Liver (tissue), 10 donors: ENCODE measurements at places on chromosomes 6 and 20. TPM values are rescaled to one million over a fixed set of nuclear protein-coding genes. Genes with fewer than 3 reads are reported as not detected.

GRCh38 chr6:3026791-3027626, 27.3 kb downstream of the NQO2 start:
- peak; percentile 58 for DNase-seq

DNA sequence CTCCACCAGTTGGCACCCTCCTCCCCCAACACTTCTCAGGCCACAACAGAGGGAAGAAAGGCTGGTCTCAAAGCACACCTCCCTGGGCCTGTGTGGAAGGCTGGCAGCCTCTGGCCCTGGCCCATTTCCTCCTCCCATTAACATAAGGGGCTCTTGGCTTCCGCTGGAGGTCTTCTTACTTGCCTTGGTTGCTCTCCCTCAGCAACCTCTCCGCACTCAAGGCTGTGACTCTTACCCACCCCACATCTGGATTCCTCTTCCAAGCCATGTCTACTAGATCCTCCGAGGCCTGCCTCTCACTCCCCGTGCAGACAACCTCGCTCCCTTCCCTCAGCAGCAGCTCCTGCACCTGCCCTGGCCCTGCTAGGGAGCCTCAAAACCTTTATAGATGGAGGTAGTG, 112.2 kb upstream of the PRND start:
- DNase-seq, result no peak

DNA sequence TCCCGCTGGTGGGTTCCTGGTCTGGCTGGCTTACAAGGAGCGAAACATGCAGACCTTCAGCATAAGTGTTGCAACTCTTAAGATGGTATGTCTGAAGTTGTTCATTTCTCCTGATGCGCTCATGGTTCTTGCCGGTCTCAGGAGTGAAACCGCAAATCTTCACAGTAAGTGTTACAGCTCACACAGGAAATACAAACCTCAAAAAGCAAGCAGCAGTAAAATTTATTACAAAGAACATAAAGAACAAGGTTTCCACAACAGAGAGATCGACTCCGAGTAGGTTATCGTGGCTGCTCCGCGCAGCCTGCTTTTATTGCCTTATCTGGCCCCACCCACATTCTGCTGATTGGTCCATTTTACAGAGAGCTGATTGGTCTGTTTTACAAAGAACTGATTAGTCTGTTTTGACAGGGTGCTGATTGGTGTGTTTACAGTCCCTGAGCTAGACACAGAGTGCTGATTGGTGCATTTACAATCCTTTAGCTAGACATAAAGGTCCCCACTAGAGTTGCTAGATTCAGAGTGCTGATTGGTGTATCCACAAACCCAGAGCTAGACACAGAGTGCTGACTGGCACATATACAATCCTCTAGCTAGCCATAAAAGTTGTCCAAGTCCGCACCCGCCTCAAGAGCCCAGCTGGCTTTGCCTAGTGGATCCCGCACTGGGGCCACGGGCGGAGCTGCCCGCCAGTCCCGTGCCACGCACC, 39.2 kb downstream of the TRIM27 start:
- DNase-seq, result no peak

C4A gene
- total RNA-seq, result 1,584 TPM

TDRD6 gene
- total RNA-seq, result 0.09 TPM

HLA-DRB5 gene
- total RNA-seq, result 42.9 TPM

GRCh38 chr6:112482373-112482772, 135.2 kb downstream of the RFPL4B start:
- DNase-seq, result no peak

EDN3 gene
- not detected for total RNA-seq

SLC17A2 gene
- 88.1 TPM for total RNA-seq

- no peak for DNase-seq
These were observed 40.0 kb downstream of the TOX2 start for GRCh38 chr20:43954704-43955061.

DNA sequence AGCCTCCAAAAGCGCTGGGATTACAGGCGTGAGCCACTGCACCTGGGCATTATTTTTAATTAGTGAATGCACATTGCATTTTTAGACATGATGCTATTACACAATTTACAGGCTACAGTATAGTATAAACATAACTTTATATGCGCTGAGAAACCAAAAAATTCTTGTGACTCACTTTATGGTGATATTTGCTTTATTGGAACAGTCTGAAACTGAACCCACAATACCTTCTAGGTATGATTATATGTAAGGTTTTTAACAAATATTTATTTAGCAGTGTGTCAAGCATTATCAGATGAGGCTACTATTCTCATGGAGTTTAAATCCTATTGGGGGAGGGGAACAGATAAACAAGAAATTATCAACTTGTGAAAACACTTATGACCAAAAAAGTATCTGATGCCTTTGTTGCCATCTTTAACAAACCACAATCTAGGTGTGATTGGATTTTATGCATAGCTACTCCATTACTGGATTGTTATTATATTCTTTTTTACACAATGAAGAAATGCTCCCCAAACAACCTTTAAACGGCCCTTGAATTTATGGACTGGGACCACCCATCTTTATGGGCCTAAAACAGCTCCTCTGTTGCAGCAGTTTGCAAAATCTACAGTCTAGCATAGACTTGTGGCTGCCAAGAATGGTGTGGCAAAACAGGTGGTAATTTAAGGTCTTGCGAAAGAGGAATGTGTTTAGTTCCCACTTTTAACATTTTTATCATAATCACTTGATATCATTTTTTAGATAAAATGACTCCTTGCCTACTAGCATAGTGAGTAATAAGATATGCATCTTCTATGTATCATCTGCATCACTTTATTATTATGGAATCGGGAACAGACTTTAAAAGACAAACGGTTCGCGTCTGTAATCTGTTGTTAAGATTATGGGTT, 159.2 kb upstream of the C6orf118 start:
- DNase-seq, result no peak

GPX5 gene
- total RNA-seq, result not detected

- DNase-seq, result peak; percentile 44
These were observed 48.7 kb downstream of the PDYN start for GRCh38 chr20:1945134-1945618.

PRDM13 gene
- total RNA-seq, result not detected

TMEM181 gene
- total RNA-seq, result 15.6 TPM

- no peak for DNase-seq
These were observed 105.3 kb downstream of the CEBPB start for GRCh38 chr20:50295762-50296449.

- no peak for DNase-seq
These were observed 764.2 kb downstream of the TENT5A start for GRCh38 chr6:80988286-80988685.

DNA sequence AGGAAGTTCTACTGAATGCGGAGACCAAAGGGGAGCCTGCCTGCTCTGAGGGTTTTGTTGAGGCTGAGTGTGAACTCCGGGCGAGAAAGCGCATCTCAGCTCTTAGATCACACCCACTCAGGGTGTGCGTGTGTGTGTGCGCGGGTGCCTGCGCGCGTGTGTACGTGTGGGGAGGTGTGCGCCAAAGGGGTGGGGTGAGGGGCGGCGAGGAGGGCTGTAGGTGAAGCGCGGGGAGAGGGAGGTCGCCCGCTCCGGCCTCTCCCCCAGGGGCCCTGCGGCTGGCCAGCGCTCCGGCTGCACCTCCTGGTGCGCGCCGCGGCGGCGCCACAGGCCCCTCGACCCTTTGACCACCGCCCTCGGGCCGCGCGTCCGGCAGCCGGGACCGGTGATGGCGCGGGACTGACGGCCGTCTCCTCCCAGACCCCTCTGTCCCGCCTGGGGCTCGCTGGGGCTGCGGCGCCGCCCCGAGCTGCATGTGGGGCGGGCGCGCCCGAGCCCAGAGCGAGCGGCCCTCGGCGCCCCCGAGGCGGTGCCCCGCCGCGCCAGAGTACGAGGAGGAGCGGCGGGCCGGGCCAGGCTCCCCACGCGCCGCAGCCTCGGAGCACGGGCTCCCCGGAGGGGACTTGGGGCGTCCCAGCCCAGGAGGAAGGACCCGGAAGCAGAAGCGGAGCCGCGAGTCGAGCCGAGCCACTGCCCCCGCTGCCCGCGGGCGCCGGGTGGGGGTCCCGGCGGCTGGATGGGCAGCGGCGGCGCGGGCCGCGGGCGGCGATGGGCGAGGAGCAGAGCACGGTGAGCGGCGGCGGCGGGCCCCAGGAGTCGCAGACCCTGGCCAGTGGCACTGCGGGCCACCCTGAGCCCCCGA, at the start of gene RNF217:
Gene RNF217 (plus strand): TSS at position 661 of the 862 bp plus-strand sequence. CDS start 108 bp downstream, at position 769.
- peak; percentile 47 for DNase-seq

GRCh38 chr6:148240461-148240840, 102.2 kb upstream of the SASH1 start:
- DNase-seq, result no peak

- DNase-seq, result no peak
These were observed 542.3 kb upstream of the JARID2 start for GRCh38 chr6:14703586-14703985.

DNA sequence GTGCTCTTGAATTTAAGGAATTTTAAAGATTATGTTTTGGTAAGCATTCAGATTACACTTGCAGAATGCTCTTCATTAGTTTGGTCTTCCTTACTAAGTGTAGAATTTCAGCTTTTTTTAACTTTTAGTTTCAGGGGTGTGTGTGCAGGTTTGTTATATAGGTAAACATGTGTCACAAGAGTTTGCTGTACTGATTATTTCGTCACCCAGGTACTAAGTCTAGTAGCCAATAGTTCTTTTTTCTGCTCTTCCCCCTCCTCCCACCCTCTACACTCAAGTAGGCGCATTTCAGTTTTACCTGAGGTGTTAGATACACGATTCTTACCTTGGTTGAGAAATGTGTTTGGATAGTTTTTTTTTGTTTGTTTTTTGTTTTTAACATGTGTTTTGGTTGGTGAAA, 68.3 kb downstream of the AFG1L start:
- no peak for DNase-seq

ADGRG6 gene
- 57.8 TPM for total RNA-seq

TMEM217 gene
- 0.67 TPM for total RNA-seq

GRCh38 chr6:14770572-14770971, 475.3 kb upstream of the JARID2 start:
- no peak for DNase-seq

DNA sequence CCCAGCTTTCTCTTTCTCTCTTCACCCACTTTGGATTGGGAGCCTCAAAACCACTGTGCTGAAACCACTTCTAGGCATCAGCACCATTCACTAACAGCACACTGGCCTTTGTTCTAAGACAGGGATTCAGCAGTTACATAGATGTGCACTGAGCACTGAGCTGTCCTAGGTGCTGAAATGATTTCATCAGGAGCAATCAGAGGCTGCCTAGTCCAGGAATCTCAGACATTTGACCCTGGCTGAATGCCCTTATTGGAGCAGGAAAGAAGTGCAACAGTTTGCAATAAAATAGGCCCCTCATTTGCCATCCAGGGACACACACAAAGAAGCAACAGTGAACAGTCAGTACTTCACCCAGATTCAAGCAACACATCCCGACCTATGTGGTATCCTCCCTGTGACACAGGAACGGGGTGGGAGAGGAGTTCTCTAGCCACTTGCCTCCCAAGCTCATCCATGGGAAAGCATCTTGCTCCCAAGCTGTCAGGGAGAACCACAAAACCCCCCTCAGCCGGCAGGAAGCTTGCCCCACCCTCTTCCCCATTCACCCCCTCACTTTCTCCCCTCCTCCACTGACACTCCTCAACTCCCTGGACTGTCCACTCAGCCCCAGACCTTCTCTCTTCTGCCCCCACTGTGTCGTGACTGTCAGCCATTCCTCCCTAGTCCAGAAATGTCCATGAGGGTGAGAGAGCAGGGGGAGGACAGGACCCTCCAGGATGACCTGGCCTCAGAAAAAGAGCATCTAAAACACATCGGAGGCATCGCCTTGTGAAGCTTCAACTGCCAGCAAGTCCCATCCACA, 304.4 kb downstream of the PREX1 start:
- no peak for DNase-seq

GRCh38 chr6:25229671-25230321, 49.4 kb upstream of the CARMIL1 start:
- DNase-seq, result no peak
